ENCODE measurements at places on chromosomes 7 and 10.

DNA sequence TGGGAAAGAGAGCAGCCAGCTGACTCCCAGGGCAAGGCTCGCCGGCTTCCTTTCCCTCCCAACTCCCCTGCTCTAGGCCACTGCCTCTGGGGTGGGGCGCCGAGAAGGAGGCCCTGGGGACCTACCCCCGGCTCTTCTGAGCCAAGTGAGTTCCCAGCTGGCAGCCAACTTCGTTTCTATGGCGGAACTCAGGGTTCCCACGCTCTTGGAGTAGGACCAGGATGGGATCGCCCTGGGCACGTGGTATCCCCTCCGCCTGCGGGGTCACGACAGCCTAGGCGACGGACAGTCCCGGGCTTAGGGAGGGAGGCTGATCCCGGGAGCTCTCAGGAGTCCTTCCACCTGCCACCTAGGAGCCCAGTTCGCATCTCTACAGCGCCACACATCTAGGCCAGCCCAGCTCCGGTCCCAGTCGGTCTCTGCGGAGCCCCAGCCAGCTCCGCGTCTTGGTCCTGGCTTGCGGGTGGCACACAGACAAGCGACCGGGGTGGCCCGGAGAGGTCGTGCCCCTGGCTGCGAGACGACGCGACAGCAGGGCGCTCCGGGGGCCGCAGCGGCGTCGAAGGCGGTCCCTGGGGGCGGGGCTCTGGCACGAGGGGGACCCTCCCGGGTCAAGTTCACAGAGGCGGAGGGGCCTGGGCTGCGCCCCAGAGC, 20.5 kb upstream of the GATA3 start:
- no peak for DNase-seq

- no peak for DNase-seq
Observed at GRCh38 chr7:20504060-20504459, 111.4 kb upstream of the ABCB5 start.

DNA sequence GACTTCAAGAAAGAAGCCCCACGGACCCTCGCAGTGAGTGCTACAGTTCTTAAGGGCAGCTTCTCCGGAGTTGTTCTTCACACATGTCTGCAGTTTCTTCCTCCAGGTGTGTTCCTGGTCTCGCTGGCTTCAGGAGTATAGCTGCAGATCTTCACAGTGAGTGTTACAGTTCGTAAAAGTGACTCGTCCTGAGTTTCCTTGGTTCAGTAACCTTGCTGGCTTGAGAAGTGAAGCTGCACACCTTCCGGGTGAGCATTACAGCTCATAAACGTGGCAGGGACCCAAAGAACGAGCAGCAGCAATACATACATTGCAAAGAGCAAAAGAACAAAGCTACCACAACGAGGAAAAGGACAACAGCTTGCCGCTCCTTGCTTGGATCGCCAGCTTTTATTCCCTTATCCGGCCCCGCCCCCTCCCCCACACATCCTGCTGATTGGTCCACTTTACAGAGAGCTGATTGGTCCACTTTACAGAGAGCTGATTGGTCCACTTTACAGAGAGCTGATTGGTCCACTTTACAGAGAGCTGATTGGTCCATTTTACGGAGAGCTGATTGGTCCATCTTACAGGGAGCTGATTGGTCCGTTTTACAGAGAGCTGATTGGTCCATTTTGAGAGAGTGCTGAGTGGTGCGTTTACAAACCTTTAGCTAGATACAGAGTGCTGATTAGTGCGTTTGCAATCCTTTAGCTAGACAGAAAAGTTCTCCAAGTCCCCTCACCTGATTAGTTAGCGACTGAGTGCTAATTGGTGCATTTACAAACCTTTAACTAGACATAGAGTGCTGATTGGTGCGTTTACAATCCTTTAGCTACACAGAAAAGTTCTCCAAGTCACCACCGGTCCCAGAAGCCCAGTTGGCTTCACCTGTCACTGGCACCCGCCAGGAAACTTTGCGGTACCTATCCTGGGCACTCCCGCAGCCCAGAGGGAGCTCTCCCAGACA, 165.3 kb downstream of the AGMO start:
- no peak for DNase-seq

GRCh38 chr7:155513543-155514285, 32.6 kb downstream of the CNPY1 start:
- DNase-seq = no peak

DNA sequence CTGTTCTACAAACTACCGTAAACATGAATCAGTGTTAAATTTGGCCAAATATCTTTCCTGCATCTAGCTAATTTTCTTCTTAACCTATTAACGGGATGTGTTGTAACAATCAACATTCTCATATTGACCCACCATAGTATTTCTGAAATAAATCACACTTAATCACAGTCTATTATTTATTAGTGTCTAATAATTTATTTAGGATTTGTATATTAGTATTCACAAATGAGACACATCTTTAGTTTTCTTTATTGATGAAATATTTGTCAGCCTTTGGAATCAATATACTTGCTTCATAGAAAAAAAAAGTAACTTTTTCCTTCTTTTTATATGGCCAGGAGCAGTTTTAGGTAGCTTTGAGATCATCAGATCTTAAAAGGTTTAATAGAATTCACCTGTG, 4.6 kb downstream of the GIMAP7 start:
- no peak for DNase-seq

DNA sequence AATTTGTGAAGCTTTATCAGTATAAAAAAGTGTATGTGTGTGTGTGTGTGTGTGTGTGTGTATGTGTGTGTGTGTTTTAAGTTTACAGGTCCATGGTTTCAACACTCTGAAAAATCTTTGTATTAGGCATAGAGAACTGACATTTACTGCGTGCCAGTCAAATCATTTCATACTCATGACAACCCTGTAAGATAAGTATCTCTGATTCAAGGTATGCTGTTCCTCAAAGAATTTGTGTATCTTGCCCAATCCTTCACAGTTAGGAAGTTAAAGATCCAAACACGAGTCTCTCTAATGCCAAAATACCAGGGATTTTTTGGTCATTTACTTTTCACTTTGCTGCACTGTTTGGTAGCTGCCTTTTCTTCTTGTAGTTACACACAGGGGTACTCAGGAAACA, 1121.3 kb upstream of the AUTS2 start:
- DNase-seq = no peak

GRCh38 chr7:107147464-107148393, 21.1 kb upstream of the HBP1 start:
- DNase-seq = peak; percentile 5

- DNase-seq = no peak
Observed at GRCh38 chr10:77877441-77878344, 48.9 kb downstream of the DLG5 start.

- no peak for DNase-seq
Observed at GRCh38 chr10:122422266-122422989, 32.0 kb upstream of the ARMS2 start.

DNA sequence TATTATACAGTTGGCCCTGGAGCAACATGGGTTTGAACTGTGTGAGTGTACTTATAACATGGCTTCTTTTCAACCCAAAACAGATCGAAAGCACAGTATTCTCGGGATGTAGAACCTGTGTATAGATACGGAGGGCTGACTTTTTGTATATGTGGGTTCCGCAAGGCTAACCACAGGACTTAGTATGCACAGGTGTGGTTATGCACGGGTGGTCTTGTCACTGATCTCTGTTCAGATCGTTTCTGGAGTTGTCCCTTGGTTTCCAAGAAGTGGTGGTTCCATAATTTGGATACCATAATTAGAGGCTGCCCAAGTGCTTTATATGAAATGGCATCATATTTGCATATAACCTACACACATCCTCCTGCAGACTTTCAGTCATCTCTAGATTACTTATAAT, 10.9 kb upstream of the BHLHA15 start:
- DNase-seq = no peak

- no peak for DNase-seq
Observed at GRCh38 chr10:128859738-128860386, 607.2 kb upstream of the MGMT start.

DNA sequence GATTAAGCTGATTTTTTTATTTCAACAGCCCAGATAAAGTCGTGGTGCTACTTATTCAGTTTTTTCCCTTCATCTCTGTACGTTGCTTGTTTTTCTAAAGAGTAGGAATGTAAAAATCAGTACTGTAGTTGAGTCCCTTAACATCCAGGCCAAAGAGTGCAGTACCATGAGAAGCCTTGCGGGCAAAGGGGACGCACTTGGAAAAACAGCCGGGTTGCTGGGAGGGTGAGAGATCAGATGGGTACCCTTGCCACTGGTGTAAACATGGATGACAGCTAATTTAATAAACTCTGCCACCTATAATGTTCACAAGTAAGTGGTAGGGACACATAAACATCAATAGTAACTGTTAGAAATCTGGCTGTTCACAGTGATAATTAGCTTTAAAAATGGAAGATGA, 175.9 kb downstream of the POU6F2 start:
- no peak for DNase-seq

- DNase-seq = no peak
Observed at GRCh38 chr10:114650266-114650665, 7.8 kb downstream of the ABLIM1 start.

GRCh38 chr10:110947061-110947595, 27.7 kb downstream of the SHOC2 start:
- DNase-seq = no peak

DNA sequence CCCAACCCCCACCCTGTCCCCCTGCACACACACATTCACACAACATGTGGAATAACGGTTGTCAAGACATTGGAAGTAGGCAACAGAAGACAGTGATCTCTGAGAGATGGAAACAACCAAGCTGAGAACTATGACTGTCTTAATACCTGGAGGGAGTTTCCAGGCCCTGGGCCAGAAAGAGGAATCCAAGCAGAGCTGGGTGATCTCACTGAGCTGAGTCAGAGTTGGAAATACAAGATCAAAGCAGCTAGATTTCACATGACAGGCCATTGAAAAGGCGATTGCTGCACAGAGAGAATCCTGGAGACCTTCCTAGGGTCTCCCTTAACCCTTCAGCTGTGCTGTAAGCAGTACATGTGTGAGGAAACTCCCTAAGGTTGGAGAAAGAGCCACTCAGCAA, 165.8 kb upstream of the PRSS1 start:
- DNase-seq = no peak

- peak; percentile 88 for DNase-seq
Observed at GRCh38 chr7:143380260-143380645, 892 bp upstream of the ZYX start.

DNA sequence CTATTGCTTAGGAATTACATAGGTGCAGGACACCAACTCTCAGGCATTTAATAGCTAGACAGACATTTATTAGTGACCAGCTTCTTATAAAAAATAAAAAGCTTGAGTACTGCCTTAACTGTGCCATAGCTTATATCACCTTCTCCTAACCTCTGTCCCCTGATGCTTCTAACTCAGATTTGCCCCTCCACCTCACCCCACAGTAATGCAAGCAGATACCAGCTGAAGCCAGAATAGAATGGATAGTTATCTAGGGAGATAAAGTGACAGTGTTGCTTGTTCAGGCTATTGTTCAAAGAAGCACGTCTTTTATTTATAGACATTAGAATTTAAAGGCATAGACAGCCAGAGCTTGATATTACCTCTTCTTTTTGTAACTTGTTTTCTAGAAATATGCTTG, 99.6 kb upstream of the GLCCI1 start:
- no peak for DNase-seq

- DNase-seq = no peak
Observed at GRCh38 chr10:76394707-76395042, 963.3 kb downstream of the LRMDA start.

DNA sequence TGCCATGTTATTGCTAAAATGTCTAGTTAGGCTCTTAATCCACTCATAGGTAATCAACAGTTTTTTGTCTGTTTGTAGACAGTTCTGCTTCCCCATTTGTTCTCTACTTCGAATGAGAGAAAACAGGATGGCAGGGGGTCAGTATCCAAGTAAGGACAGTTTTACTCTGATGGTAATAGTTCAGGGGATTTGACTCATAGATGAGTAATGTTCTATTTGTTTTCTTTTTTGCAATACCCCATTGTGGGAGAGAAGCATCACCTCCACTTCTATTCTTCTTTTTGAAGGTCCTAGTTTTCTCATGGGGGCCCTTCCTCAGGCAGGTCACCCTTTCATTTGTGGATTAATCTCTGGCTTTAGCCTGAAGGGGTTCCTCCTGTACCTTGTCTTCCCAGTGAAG, 13.9 kb downstream of the PCLO start:
- DNase-seq = no peak

- no peak for DNase-seq
Observed at GRCh38 chr7:105831302-105831620, 45.1 kb downstream of the ATXN7L1 start.

DNA sequence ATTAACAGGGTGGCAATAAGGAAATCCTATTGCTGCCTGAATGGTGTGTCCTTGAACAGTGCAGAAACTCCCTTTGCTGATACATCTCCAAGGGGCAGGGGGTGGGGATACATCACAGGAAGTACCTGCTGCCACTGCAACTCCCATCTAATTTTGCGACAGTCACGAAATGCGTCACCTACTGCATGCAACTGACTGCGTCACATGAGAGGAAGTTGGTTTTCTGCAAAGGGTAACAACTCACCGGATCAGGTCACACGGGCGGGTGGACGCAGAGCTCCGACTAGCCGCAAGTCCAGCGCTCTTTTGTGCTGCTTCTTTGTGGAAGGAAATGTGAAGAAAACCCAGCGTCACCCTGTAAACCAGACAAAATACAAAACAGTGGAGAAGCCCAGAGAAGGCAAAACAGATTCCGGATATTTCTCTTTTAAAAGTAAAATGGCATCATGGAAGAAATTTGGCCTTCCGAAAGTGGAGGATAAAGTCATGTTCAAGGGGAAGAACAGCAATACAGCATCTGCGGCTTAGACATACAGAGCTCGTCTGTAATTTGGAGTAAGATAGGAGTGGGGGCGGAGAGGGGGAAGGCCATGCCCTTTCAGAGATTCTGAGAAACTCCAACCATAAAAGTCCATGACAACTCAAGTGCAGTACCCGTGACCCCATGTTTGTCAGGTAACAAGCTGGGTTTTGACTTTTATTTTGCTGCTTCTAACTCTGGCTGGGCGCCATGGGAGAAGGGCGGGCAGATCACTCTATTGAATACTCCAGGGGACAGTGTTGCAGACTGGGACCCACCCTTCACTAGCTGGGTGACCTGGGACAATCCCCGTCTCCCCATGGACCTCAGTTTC, 32.3 kb upstream of the PLEKHS1 start:
- no peak for DNase-seq

DNA sequence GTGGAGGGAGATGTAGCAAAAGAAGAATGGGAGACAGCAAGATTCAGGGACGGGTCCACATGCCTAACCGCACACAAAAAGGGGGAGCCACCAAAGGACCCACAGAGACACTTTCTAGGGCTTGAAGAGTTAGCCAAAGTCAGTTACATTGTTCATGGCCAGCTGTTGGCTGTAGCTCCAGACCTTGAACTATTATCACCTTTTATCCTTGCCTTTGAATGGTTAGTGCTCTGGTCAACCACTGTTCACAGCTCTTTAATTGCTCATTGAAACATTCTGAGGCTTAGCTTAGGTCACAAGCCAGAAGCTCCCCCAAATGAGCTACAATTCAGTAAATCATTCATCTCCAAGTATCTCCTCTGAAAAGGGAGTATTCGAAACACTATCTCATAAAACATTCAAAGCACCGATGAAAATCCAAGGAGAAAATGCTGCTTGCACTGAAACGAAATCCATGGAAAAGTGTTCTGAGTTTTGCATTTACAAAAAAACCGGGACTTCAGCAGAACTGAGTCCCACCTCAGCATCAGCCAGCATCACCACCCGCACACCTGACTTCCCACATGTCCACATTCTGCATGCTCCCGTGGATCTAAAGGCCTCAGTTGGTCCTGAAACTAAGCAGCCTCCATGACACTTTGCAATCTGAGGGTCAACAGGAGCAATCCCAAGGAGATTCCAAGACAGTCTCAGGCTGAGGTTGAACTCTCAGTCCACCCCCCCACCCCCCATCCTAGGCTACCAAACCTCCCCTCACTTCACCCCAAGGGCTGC, 4.0 kb downstream of the SORBS1 start:
- no peak for DNase-seq
